ENCODE measurements at places on chromosomes 7 and 10.

DNA sequence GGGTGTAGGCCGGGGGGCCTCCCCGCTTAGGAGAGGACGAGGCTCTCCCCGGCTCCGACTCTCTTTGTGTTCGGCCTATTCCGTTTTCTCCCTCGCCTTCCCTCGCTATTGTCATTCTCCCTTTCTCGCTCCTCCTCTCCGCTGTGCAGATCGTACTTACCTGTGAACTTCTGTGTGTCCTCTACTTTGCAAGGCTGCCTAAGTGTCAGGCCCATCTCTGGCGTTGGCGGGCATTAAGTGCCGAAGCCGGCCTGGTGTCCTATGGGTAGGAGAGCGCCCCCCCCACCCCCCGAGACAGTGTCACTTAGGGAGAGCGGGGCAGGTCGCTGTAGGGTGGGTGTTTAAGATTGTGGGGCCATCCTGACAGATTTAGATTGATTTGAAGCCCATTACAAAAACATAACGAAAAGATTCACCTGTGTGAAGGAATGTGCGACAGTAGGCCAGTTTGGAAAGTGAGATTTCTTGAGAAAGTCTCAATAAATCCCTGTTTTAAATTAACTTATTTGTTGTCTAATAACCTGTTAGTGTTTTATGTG lies 579 bp downstream of the RBM33 start:
- peak; percentile 43 for DNase-seq

DNA sequence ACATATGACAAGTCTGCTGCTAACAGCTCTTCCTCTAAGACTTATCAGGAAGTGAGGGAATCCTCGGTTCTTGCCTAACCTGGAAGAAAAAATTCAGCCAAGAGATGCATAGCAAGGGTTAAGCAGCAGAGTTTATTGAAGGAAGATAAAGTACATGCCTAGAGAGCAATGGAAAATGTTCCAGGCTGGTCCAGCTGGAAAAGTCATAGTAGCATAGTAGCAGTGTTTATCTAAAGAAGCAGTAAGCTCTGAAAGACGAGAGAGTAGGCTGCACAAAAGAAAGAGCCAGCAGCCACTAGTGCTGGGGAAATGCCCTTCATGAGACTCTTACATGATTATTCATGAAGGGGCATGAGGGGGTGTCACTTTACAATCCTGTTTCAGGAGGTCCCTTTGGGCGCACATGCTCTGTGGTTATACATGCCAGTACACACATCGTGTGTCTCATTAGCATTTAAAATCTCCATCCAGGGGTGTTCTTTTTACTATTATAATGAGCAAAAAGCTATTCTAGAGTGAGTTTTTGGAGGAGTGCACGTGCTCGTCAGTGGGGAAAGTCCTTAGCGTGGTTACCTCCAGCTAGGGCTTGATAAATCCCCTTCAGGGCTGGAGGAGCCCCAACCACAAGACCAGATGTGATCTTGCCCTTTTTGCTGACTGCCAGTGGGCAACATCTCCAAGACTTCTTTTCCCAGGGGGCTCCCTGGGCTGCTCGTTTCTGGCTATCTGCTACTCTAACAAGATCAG lies 716.1 kb downstream of the PARD3 start:
- DNase-seq = no peak

DNA sequence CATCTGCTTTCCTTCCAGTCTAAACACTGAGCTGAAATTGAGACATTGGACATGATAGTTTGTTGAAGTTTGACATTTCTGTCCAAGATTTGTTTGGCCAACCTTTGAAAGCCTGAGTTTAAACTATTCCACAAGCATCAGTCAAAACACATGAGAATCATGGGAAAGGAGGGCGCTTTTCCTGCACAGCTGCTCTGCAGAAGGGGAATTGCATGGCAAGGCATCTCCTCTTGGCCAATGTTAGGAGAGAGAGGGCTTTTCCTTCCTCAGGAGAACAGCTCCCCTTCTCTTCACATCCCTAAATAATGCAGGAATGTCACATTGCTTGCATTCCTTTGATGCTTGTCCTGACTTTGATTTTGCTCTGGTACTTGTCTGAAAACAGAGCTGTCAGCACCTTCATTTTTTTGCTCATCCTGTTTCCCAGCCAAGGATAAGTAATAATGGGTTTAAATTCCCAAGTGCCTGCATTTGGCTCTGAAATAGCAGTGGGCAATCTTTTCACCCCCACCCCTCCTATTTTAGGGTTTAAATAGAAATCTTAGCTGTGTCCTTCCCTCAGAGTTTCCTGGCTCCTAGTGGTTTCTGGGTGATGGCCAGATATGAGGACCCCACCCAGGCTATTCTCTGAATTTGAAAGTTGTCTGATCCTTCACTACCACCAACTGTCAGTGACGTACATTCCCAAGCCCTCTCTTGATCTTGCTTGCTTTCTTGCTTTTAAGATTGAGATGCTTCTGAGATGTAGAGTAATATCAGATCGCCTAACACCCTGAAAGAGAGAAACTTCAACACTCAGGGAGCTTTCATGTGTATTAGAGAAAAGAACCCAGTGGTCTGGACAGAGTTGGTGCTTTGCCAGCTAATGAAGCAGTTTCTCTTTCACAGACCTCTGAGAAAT lies 75.2 kb upstream of the NPVF start:
- no peak for DNase-seq

GRCh38 chr7:17709599-17709998 lies 230.7 kb downstream of the SNX13 start:
- DNase-seq = no peak

GRCh38 chr7:100720279-100720670 lies at the start of gene EPO:
Gene EPO (plus strand): TSS chr7:100720468. CDS start chr7:100720981, 513 bp downstream.
- DNase-seq = no peak

DNA sequence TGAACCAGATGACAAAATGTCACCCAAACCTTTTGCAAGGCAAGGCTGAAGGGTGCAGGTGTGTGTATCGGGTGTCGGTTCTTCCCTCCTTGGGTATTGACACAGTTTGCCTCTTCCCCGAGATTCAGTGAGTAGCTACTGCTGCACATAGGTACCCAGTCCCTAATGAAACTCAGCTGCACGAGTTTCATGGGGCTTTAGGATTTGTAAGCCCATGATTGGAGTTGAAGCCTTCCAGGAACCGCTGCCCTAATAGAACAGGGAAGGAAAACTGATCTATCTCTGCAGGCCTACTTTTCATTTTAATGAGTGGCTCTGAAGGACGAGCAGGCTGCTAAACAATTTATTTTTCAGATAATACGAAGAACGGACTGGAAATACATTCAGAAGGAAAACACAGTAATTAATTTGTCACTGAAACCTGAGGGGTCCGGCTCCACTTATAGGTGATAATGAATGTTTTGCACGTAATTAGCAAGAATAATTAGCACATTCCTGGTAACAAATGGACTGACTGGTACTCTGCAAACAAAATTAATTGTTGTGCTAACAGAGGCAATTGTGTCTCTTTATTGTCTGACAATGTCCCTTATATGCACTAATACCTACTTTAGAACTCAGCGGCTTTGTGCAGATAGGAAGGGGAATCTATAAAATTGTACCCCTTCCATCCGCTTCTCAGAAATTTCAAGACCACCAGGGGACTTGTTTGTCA lies 49.6 kb upstream of the FZD8 start:
- DNase-seq = no peak

- DNase-seq = no peak
Observed at GRCh38 chr10:31975157-31975765, 46.6 kb upstream of the ARHGAP12 start.

DNA sequence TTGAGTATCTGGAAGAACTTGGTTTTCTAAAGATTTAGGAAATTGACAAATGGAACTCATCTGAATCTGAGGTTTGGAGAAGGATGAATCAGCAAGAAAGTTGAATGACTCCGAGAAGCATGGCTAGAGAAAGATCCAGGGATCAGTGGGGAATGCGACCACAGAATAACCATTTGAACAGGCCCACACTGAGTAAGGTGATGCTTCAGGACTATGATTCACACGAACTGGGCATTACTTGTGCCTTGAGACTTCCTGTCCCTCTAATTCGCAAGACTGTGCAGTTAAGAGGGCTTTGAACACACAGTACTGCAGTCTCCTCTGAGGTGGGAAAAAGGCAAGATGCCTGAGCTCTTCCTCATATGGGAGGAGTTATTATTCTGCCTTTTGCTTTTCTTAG lies 395.5 kb upstream of the POM121L12 start:
- DNase-seq = no peak

DNA sequence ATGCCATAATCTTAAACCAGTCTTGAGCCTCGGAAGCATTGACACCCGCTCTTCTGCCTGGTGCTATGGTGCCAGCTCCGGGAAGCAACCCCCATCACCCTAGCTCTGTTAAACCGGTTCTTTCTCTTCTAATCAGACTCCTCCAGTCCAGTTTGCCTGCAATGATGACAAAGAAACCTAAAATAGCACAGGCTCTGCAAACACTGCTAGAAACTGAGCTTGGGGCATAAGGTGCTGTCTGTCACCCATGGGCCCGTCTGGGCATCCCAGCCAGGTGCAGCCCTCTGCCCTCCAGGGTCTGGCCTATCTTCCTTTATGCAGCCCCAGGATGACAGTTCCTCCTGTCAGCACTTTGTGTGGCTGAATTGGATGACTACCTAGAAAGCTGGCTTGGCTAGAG lies 14.2 kb upstream of the CAMK2G start:
- DNase-seq = no peak

DNA sequence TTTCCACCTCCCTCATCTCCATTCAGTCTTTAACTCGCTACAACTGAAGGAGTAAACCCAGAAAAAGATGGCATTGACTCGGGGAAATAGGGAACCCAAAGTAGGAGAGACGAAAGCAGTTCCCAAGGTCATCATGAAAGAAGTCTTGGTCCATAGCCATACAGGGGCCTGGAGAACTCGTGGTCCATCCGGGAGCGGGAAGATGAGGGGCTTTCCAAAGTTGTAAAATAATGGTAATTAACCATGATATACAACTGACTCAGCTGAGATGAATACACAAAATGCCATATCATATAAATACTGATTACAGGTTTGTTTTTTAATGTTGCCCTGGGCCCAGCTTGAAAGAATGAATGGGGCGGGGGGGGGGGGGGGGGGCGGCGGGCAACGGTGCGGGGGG lies 32.3 kb downstream of the RBM17 start:
- no peak for DNase-seq

DNA sequence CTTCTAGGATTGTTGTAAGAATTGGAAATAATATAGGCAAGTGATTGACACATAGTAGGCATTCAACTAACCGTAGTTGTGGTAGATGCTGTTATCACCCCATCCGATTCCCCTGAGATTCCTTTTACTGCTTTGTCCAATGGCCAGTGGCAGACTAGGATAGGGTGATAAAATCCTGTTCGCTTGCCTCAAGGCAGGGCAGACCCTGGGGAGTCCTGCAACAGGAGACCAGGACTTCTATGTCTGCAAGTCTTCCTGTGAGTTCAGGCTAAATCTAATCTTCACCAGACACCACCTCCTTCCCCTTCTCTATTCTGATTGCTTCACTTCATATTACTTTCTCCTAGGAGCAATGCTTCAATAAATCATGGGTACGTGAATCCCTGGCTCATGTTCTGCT lies 42.8 kb upstream of the CREB5 start:
- no peak for DNase-seq

GRCh38 chr7:93178213-93178612 lies 30.0 kb upstream of the SAMD9L start:
- no peak for DNase-seq

GRCh38 chr7:28349637-28350036 lies 62.7 kb upstream of the CREB5 start:
- no peak for DNase-seq

Data from CD4-positive, alpha-beta T cell treated with Interleukin-1 beta for 1 hour (primary cell).